ENCODE measurements at places on chromosomes 4 and X.

- DNase-seq: no peak
Observed at GRCh38 chrX:116317409-116317808, 119.0 kb upstream of the SLC6A14 start.

DNA sequence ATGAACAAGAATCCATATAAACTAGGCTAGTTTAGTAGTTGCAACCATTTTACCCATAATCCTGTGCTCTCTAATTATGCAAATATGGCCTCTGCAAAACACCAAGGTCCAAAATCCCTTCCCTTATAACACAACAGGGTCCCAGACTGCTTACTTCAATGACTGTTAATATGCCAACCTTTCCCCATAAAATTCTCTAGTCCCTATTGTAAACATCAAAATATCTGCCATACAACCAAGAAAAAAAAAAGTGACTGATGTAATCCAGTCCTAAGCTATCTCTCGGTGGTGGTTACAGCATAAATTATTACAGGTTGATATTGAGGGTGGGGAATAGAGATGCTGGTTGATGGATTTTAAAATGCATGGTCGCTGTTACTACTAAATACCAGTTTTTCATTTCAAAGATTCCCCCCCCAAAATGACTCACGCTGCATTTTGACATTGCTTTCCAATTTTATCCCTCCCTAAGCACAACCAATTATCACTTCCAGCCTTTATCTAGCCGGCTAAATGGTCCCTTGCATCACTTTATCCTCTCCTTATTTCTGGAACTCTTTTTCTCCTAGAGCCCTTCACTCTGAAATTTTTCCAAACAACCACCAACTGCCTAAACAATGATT, 44.8 kb downstream of the TSPAN5 start:
- no peak for DNase-seq

DNA sequence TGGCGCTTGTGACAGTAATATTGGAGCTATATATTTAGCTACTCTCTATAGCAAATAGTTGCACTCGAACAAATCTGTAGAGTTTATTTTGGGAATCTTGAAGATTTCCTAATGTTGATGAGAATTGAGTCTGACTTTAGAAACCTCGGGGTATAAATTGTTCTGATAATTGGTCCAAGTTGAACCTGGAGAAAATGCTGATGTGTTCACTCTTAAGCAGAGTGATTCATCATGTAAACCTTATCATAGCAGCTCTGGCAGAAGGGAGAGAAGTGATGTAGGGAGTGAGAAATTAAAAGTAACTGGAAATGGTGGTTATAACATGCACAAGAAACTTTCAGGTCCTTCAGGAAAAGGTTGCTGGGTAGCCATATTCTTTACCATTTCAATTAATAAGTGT, 16.4 kb upstream of the SLC4A4 start:
- DNase-seq: no peak

DNA sequence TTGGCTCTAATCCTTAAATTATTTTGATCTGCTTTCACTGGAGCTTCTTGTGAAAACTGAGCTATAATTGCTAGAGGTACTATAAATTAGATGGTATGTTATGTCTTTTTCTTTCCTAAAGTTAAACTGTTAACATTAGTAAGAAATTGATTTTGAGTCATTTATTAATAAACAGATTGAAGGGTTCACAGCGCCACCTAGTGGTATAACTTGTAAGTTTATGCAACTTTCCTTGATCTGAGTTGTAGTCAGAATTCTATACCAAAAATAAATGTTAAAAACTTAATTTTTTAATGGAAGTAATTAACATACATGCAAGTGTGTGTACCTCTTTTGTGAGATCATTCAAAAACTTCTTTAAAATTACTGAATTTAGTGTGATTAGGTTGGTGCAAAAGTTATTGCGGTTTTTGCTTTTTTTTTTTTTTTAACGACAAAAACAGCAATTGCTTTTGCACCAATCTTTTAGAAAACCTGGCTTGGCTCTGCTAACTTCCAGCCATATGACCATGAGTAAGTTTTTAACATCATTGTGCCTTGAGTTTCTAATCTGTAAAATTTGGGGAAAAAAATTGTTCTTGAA, 151.5 kb downstream of the CENPC start:
- DNase-seq: no peak

- DNase-seq: no peak
Observed at GRCh38 chr4:128378668-128379067, 91.1 kb upstream of the PGRMC2 start.

GRCh38 chr4:75634951-75635350, 4.6 kb upstream of the CDKL2 start:
- DNase-seq: no peak

DNA sequence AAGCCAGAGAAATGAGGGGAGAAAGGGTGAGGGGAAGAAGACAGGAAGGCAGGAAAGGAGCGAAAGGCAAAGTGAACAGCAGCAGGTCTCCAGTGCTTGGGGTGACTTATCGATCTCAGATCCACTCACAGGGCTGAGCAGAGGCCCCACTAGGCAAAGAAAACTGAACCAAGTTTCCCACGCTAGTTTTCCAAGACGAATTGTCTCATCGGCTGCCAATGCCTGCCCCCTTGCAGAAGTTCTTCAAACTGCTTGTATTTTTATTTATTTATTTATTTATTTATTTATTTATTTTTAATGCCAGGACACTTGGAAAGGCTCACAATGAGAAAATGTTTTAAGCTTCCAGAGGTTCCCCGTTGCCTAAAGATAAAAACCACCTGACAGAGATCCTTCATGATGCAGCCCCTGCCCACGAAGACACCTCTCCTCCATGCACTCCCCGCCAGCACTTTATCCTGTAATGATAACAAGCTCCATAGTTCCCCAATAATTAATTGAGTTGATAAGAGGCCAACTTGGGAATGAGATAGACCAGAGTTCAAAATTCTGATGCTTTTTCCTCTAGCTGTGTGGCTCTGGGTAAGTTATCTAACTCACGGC, 43.2 kb downstream of the QDPR start:
- peak; percentile 32 for DNase-seq

GRCh38 chr4:88771883-88772450, 74.3 kb upstream of the NAP1L5 start:
- no peak for DNase-seq

GRCh38 chr4:38644201-38644600, 19.8 kb upstream of the KLF3 start:
- no peak for DNase-seq

DNA sequence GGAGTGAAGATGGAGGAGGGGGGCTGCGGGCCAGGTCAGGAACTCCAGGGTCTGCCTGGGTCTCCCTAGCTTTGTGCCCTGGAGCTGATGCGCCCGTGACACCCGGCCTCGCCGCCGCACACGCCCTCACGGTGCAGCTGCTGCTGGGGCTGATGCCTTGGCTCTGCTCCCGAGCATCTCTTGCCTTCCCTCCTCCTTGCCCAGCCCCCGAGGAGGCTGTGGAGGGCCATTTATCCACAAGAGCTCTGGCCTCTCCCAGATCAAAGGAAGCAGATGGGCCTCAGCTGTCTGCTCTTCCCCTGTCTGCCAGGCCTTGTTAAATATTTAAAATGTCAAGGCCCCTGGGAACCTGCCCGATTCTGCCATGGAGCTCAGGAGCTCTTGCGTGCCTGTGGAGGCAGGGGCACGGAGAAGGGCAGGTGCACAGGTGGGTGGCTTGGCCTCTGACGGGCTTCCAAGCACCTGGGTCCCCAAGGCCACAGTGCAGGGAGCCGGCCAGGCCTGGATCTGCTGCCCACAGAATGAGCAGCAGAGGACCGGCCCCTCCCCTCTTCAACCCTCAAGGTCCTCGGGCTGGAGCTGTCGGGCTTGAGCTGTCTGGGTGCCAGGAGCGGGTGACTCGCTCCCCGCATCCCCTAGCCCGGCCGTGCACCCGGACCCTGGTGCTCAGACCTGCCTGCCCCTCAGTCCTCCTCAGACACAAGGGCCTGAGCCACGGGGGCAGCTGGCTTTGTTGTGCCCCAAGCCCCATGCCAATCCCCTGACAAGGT, 20.3 kb downstream of the ATP2B3 start:
- DNase-seq: no peak

DNA sequence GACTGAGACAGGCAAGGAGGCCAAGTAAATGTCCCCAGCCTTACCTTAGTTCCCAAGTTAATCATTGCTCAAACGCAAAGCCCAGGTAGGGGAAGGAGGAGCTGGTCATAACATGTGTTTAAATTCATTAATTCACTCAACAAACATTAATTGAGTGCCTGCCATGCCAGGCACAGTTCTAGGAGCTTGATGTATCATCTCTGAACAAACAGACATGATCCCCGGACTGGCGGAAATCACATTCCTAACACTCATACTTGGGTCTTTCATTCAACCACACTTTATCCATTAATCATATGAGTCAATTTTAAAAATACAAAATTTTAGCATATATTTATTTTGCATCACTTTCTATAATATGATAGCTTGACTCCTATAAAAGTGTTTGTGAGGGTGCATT, 335.3 kb upstream of the NOCT start:
- DNase-seq: no peak

DNA sequence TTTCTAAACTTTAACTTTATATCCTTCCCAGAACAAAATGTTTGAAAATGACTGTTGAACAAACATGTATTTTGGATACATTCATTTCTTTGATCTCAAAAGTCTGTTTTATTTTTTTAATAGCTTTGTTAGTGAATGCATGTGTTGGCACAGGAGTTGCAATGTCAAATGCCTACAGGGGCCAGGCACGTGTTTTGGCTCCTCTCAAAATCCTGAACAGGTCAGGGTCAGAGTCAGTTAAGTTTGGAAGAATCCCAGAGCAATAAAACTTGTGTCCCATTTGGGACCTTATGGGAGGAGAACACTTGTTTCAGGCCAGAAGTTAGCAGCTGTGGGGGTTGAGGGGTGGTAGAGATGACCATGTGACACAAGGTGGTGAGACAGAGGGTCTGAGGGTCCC, 29.0 kb upstream of the CCDC110 start:
- DNase-seq: no peak

- no peak for DNase-seq
Observed at GRCh38 chrX:72046447-72046846, 85.3 kb downstream of the RTL5 start.

DNA sequence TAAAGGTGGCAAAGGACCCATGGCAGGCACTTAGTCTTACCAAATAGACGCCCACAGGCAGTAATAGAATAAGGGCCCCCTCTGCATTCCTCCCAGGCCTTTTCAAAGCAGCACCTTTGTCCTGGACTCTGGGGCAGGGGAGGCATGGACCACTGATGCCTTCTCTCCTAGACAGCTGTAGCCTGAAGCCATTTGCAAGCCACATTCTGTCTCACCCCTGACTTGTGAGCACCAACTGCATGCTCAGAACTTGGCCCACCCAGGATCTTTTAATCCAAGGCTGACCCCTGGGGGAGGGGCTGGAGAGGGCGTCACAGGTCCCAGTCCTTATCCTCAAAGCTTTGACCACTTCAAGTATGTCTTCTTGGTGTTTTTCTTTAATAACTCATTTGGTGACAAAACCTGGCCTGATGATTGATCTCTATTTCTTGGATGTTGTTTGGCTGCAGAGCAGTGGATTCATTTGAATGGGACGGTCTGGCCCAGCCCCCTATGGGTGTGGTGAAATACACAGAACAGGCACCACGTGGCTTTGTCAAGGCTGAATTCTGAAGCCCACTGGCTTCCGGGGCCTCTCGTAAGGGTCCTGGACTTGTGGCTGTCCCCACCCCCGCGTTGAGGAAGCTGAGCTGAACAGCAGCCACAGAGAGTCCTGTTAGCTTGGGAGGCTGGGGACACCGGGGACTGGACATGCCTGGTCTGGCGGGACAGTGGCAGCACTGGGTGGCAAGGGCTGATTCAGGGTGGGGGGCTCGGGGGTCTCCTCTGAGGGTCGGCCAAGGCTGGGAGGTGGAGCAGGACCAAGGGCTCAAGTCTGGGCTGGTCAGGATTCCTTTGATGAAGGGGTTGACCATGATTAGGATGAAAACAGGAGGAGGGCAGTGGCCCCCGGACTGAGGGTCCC, 36.6 kb downstream of the ADRA2C start:
- no peak for DNase-seq

DNA sequence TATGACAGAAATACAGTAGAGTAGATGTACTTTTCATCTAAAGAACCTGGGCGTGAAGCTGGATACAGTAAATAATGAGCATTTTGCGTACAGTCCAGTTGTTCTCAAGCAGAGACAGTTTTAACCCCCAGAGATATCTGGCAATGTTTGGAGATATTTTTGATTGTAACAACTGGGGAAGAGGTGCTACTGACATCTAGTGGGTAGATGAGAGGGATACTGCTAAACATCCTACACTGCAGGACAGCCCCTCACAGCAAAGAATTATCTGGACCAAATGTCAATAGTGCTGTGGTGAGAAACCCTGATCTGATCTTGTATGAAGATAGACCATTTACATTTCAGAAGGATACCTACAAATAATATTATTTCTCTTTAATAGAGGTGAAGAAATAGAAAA, 200.2 kb upstream of the FAM47A start:
- DNase-seq: peak; percentile 6

DNA sequence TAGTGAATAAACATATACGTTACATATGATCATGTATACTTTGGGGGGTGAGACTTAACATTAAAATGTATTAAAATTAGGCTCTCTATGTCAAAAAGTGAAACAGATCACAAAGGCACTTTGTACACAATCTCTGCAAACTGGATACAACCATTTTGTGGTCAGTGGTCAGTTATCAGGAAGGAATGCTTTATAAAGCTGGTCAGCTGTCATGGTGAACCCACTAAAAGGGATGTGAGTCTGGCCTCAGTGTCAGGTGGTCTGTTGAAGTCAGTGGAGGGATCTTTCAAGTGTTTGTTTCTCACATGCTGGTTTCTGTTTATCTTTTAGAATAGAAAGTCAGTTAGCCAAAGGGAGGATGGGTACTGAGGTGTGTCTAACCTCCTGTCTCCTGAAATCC, 875.5 kb upstream of the INTU start:
- no peak for DNase-seq

DNA sequence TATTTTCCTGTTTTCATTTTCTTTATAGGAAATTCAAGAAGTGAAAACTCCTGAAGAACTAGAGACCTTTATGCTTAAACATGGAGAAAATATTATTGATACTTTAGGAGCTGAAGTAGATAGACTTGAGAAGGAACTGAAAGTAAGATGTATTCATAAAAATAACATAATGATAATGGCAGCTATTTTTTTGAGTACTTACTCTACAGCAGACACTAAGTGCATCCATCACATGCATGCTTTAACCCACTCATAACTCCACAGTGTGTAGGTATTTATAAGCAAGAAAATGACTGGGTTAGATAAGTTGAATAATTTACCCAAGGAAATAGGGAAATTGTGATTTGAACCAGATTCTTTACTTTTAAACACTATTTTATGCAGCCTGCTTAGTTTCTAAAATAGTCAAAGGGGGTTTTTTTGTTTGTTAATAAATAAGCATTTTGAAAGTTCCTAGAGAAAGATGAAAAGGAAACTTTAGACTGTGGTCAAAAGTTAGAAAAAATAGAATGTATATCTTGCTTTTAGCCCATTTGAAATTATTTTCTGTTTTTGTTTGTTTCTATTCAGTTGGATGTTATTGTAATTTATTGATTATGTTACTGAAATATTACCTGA, 74.2 kb downstream of the BEND4 start:
- DNase-seq: no peak
